ENCODE measurements at places on chromosomes 3 and 15.

DNA sequence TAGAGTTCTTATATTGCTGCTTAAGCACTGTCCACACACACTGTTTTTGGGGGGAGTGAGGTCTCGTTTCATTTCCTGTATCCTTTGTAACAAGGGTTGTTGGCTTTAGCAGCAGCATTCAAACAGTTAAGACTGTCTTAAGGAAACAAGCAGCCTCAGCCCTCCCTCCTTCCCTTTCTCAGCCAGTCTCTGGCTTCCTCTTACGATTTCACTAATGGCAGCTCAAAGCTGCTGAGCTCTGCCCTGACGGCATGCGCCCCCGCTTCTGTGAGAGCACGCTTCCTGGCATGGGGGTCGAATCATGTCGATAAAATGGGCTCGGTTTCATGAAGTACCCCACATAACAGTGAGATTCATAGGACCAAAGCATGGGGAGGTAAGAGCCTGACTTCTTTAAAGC is 105.0 kb downstream of the KLHL25 start:
- peak; percentile 17 for DNase-seq

GRCh38 chr3:61565569-61565968 is 4.2 kb downstream of the PTPRG start:
- no peak for DNase-seq

- DNase-seq = no peak
Observed at GRCh38 chr15:72489943-72490554, 15.9 kb downstream of the ARIH1 start.

GRCh38 chr15:83016906-83017305 is 5.5 kb upstream of the C15orf40 start:
- no peak for DNase-seq

GRCh38 chr3:133563186-133563591 is 10.3 kb upstream of the CDV3 start:
- DNase-seq = no peak

GRCh38 chr3:13332158-13332557 is 88.0 kb downstream of the NUP210 start:
- DNase-seq = no peak

GRCh38 chr3:148631124-148631903 is 66.4 kb upstream of the AGTR1 start:
- no peak for DNase-seq

DNA sequence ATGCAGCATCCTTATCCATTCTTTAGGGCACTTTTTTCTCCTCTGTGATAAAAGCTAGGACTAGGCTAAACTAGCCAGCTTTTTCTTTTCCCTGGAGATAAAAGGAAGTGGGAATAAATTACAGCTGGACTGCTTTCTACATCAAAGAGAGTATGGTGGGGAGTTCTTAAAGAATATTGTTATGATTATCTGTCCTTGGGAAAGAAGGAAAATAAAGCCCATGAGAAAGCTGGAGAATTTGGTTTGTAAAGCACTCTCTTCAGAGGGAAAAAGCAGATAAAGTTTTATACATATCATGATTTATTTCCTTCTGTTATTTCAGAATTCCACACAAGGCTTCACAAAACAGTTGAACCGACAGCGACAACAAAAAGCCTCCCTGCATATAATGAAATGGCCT is 923.0 kb downstream of the DIPK2A start:
- no peak for DNase-seq

- no peak for DNase-seq
Observed at GRCh38 chr3:74664606-74665005, 50.1 kb upstream of the CNTN3 start.

DNA sequence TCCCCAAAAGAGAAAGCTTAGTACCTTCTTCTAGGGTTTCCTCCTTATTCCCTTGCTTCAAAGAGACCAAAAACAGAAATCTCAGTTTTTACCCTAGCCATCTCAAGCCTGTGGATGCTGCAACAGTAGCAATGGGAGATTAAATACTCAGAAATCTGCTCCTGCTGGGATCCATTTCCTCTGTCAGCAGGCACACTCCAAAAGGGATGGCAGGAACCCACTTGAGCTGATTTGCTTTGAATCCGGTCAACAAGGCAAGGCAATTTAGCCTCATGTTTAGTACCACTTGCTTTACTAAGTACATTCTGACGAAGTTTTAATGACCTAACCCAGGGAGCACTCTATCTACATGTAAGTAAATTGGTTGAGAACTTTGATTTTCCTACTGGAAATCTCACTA is 590.0 kb upstream of the ADAMTS9 start:
- peak; percentile 1 for DNase-seq

GRCh38 chr3:122298239-122298638 is 26.8 kb upstream of the CSTA start:
- no peak for DNase-seq

DNA sequence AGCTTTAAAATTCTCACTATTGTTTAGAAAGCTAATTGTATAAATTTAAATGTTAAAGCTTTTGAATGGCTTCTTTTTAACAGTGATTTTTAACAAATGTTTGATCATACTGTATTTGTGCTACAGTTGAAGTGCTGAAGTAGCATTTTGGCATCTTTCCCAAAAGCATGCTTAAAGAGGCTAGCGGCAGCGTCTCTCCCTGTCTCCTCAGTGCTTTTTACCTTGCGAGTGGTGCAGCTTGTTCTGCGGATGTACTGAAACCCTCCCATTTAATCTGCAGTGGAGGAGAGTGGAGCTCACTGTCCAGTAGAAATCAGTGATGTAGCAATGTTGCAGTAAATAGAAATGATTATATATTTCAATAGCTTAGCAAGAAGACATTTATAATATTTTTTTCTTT is 43.7 kb downstream of the LRRC49 start:
- peak; percentile 51 for DNase-seq

DNA sequence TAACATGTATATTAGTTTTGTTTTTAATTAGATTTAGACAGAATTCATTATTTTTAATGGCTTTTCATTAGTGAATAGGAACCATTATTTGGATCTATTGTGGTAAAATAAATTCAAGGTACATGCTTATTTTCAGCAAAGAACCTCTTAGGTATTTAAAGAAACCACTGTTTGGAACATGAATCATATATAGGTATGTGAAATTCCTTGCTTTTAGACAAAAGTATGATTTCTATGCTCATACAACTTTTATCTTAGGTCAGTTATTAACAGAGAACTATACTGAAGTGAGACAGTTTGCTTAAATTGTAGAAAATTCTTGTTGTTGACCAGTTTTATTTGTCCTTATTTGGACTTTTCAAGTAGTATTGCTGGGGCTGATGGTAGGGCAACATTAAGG is 389.9 kb downstream of the FEZF2 start:
- DNase-seq = no peak

DNA sequence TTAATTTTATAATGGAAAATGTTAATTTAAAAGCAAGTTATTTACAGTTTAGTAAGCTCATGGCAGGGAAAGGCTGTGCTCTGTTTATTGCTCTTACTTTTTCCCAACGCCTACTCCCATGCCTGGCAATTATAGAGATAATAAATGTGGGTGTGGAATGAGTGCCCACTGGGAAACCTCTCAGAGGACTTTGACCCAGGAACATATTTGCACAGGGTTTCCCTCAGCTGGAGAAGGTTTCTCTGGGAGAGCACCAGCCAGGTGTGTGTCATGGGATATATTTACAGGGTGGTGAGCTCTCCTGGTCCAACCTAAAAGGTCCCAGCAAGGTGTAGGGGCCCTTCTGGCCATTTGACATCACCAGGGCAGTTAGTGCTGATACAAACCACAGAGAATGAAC is 27.9 kb downstream of the ZNF710 start:
- no peak for DNase-seq

DNA sequence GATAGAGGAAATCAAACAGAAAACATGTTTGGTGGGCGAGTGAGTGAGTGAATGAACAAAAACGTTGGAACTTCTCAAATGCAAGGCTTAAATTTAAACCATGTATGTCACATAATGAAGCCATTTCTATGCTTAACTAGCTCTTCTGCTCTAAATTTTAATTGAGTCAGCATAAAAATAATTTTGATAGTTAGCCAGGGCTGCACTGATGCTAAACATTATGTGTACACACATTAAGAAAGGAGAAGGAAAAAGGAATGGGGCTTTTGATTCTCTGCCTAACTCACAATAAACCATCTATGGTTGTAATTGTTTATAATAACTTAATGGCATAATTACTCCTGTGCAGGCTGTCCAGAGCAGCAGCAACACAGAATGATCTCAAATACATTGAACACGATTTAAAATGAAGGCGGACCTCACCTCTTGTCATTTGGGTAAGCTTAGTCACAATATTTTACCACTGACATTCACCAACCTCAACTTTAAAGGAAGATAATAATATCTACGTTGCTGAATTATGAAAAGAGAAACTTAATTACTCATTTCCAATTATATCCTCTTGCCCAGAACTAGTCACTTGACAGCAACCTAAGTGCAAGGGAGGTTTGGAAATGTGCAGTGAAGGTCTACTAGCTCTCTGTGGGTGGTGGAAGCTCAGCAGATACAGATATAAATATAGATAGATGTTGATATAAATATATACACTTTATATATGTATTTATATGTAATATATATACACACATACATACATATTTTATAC is 318.4 kb upstream of the TRIM42 start:
- no peak for DNase-seq

- no peak for DNase-seq
Observed at GRCh38 chr15:73985101-73985873, 6.8 kb downstream of the STOML1 start.

- DNase-seq = no peak
Observed at GRCh38 chr3:101729586-101729985, 5.2 kb downstream of the CEP97 start.

GRCh38 chr3:107990926-107991325 is 99.9 kb downstream of the CD47 start:
- no peak for DNase-seq

DNA sequence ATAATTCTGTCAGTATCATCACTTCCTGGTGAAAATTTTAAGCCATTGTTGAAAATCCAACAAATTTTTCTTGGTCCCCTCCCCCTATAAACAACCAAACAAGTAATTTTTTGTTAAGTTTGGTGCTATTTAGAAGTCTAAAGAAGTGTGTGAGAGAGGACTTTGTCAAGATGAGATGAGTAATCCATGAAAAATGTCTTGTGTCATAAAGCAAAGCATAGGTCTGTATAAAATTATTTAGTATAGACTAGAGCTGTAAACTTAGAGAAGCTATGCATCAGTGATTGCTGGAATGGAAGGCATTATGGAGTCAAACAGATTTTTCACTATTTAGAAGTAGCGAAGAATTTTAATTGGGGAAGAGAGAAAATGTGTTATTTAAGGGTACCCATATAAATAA is 31.4 kb downstream of the MAPK6 start:
- no peak for DNase-seq

- DNase-seq = no peak
Observed at GRCh38 chr3:179172546-179172945, 24.4 kb downstream of the PIK3CA start.

DNA sequence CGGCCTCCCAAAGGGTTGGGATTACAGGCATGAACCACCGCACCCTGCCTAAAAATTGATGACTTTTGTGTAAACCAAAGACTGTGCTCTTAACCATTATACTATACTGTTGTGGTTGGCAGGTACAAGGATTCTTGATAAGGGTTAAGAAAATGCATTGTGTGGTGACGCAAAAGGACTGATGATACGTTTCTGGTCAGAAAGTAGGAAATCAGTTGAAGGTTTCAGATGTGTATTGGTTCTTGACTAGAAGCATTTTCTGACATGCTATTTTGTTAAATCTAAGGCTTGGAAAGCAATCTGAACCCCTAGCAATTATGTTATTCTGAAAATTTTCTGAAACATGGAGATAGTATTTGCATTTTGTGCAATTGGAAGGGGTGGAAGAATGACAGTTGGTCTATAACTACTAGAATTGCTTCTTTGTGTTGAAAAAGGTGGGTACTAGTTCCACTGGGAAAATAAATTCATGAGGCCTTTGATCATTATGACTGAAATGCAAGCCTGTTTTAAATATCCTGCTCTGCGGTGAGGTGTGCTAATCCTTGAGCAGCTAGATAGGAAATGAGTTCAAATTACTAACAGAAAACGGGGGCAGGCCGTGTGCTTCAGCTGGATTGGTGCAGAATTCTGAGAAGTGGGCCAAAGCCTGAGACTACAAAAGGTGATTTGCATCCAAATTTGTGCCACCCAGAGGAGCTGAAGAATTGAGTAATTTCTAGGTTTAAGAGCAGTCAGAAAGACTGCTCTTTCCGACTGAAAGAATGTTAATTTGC is 66.0 kb upstream of the LRRFIP2 start:
- no peak for DNase-seq

DNA sequence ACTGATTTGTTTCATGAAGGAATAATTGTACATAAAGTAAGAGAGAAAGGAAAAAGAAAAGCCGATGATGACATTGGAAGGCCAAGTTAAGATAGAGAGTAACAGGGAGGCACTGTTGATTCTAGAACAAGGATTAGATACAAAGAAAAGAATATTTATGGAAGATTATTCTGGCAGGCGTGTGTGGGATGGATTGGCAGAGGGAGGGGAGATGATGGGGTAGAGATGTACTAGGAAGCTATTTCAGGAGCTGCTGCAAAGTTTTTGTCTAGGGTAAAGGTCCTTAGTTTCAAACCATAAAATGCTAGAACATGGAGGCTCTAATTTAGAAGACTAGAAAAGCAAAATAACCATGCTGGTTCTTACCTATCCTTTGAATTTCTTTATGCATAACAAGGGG is 280.0 kb upstream of the LRRN1 start:
- no peak for DNase-seq

- DNase-seq = no peak
Observed at GRCh38 chr3:129950318-129951046, 24.0 kb upstream of the TRH start.

All from NCI-H2227 treated with DMSO at 0.1 percent for 48 hours (cell line).